ENCODE measurements at places on chromosomes 7 and 10.

DNA sequence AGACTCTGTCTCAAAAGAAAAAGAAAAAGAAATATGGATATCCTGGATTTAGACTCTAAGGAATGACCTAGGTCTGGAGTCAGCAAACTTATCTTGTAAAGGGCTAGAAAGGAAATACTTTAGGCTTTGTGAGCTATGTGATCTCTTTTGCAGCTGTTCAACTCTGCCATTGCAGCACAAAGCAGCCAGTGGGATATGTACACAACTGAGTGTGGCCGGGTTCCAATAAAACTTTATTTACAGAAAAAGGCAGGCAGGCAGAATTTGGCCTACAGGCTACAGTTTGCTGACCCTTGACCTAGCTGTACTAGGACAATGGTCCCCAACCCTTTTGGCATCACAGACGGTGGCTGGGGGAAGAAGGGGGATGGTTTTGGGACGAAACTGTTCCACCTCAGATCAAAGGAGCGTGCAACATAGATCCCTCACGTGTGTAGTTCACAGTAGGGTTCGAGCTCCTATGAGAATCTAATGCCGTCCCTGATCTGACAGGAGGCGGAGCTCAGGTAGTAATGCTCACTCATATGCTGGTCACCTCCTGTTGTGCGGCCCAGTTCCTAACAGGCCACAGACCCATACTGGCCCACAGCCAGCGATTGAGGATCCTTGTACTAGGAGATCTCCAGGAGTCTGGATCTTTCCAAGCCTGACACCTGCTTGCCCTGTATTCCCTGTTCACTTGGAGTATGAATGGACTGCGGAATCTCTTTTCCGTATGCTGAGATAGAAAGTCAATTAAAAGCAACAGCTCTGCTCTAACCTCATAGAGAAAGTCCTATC is 63.0 kb downstream of the CUL1 start:
- no peak for DNase-seq

DNA sequence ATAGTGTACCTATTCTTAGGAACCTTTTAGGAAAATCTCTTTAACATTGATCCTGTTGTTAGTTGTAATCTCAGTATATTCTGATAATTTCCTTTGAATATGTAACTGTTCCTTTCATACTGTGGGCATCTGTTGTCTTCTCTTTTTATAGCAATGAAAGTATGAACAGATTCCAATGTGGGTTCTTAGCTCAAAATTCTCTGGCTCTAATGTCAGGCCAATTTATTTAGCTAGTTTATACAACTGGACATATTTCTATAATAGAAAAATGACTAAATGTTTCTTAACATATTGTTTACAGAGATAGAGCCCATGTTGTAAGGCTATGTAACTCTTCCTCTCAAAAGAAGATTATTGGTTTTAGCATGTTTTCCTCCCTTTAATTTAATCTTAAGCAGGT is 363.2 kb downstream of the AUTS2 start:
- DNase-seq: no peak

- DNase-seq: no peak
Measured at GRCh38 chr10:49115015-49115795, at the start of gene VSTM4. Gene VSTM4, minus strand, starts transcription at chr10:49115522. Its CDS starts 37 bp downstream, at chr10:49115485.

DNA sequence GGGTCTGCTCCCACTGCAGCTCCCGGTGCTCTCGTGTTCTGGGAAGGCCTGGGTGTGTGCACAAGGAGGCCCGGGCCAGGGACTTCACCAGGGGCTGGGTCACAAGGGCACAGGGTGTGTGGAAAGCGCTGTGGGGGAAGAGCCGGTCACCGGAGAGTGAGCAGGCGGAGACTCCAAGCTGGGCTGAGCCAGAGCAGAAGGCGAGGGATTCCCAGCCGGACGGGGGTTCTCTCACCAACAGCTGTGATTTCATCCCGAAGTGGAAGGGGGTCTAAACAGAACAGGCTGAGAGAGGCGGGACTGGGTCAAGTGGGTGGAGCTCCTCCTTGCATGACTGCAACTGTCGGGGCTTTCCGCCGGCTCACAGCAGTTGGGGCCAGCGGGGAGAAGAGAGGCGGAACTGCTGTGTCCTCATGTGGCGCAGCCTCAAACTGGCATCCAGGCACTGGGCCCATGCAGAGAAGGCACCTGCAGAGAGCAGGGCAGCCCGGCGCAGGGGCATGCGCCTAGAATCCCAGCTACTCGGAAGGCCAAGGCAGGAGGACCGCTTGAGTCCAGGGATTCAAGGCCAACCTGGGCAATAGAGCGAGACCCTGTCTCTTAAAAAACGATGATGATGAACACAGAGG is 7.6 kb upstream of the ORAI2 start:
- peak; percentile 67 for DNase-seq

GRCh38 chr10:124027651-124028050 is 65.7 kb downstream of the CHST15 start:
- DNase-seq: no peak

- DNase-seq: no peak
Measured at GRCh38 chr7:152369518-152369917, 66.3 kb downstream of the KMT2C start.

DNA sequence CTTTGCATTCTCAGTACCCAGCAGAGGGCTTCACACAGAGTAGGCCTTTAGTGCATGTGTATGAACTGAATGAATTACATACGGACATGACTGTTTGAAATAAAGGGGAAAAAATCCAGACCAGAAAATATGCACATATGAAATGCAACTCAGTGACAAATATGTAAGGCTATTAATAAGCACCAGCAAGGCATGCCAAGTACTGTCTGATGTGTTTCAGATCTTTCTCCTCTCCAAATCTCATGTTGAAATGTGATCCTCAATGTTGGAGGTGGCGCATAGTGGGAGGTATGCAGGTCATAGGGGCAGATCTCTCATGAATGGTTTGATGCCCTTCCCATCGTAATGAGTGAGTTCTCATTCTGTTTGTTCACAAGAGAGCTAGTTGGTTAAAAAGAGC is 87.3 kb upstream of the TOMM7 start:
- DNase-seq: no peak

GRCh38 chr10:22622242-22622806 is 92.1 kb downstream of the PIP4K2A start:
- DNase-seq: no peak

DNA sequence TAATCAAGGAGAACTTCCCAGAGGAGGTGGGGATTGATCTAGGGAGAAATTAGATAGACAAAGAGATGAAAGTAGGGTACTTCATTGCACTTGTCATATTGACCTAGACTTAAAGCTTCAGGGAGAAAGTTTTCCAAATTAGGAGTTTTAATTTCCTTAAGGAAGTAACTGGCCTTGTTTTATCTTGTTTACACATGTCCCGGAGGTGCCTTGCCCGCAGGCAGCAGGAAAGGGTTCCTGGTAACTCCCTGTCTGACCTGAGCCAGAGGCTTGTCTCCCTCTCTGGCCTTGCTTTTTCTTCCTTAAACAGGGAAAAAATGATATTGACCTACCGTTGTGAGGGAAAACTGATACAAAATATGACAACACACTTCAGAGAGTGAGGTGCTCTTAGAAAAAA is 181.6 kb downstream of the EVX1 start:
- DNase-seq: no peak

GRCh38 chr7:127937066-127937680 is 94.1 kb downstream of the LRRC4 start:
- DNase-seq: no peak

- DNase-seq: no peak
Measured at GRCh38 chr10:24277771-24278170, 68.8 kb downstream of the KIAA1217 start.

- DNase-seq: no peak
Measured at GRCh38 chr7:23123007-23123406, 17.4 kb downstream of the KLHL7 start.

DNA sequence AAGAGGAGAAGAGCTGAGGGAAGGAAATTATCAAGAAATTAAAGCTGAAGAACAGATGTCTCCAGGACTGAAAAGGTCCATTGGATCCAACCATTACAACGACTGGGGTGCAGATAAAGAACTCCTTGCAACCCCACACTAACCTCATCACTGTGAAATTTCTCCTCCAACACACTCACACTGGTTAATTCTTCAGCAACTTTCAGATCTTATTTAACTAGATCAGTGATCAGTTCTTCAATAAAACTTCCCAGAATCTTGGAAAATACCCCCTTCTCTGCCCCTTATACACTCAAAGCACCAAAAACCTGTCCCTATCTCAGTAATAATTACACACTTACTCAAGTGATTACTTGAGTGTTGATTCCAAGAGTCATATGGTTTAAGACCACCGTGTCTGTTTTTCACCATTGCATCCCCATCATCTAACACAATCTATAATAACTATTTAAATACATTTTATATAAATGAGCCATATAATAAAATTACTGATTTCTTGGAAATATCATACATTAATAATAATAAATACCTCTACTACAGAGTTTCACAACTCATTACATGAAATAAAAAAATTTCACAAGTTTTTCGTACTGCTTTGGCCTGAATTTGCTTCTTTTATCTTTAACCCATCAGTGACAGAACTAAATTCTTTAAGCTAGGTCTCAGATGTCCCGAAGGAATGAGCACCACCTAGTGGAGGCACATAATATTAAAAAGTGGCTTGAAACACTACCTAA is 123.7 kb downstream of the MPP7 start:
- no peak for DNase-seq

- no peak for DNase-seq
Measured at GRCh38 chr10:16602104-16602775, 80.6 kb upstream of the C1QL3 start.

- no peak for DNase-seq
Measured at GRCh38 chr10:33631991-33632390, 297.5 kb upstream of the NRP1 start.

- no peak for DNase-seq
Measured at GRCh38 chr7:82477733-82478515, 34.3 kb upstream of the CACNA2D1 start.
